Posterior cingulate gyrus (tissue), 11 donors: ENCODE measurements at places on chromosomes 1 and 21.

DNA sequence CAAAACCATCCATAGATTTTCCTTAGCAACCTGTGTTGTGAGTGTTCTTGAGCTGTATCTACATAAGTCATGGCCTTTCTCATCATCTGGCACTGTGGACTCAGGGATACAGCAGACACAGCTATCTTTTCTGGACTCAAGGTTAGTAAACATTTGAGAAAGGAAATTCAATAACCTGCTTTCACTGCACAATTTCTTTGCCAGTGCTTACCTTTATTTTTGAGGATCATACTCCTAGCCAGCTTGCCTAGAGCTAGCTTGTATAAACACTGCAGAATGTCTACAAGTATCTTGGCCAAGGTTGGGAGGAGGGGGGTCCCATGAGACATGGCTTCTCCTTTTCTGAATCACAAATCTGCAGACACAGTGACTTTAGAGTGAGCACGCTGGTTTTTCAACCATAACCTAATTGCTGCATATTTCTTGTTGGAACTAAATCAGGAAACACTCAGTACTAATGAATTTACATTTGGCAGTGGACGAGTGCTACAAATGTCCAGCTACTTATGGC lies 27.2 kb downstream of the ADAMTS5 start:
- DNase-seq, result no peak

GRCh38 chr1:170669107-170669445 lies 5.1 kb downstream of the PRRX1 start:
- no peak for DNase-seq

- no peak for DNase-seq
These were observed 1.2 kb upstream of the DENND1B start for GRCh38 chr1:197776351-197777105.

GRCh38 chr1:15233689-15234088 lies 13.3 kb upstream of the FHAD1 start:
- no peak for DNase-seq

GRCh38 chr1:83017276-83017675 lies 981.7 kb downstream of the TTLL7 start:
- no peak for DNase-seq

GRCh38 chr1:18561967-18562366 lies 68.7 kb upstream of the PAX7 start:
- no peak for DNase-seq

- DNase-seq, result no peak
These were observed 1.8 kb upstream of the PRXL2B start for GRCh38 chr1:2584686-2585317.

GRCh38 chr1:55286856-55287602 lies 71.9 kb upstream of the USP24 start:
- DNase-seq, result no peak

- no peak for DNase-seq
These were observed 43.1 kb upstream of the CCSAP start for GRCh38 chr1:229385853-229386456.

DNA sequence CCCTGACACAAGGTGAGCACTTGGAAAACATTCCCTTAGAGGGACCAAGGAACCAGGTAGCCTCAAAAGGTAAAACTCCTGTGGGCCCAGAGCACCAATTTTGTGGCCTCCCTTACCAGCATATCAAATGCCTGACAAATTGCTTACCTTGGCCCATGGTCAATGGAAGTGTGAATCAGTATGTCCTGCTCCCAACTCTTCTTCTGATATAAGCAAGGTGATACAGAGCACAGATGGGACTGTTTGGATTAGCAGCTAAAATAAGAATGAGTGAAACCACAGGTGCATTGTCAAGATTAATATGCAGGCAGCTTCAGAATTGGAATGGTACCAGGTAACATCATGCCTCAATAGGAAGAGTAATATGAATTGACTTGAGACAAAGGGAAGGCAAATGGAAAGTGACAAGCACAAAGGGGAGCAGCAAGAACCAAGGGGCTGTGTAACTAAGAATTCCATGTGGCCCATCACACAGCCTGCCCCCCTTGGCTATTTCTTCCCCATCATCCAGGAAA lies 156.8 kb upstream of the KCND3 start:
- DNase-seq, result no peak

GRCh38 chr1:230392536-230392909 lies 33.6 kb downstream of the PGBD5 start:
- no peak for DNase-seq

- no peak for DNase-seq
These were observed 84.5 kb upstream of the ADGRL4 start for GRCh38 chr1:79090985-79091384.

GRCh38 chr1:104190821-104191220 lies 441.1 kb downstream of the AMY1C start:
- DNase-seq, result no peak

DNA sequence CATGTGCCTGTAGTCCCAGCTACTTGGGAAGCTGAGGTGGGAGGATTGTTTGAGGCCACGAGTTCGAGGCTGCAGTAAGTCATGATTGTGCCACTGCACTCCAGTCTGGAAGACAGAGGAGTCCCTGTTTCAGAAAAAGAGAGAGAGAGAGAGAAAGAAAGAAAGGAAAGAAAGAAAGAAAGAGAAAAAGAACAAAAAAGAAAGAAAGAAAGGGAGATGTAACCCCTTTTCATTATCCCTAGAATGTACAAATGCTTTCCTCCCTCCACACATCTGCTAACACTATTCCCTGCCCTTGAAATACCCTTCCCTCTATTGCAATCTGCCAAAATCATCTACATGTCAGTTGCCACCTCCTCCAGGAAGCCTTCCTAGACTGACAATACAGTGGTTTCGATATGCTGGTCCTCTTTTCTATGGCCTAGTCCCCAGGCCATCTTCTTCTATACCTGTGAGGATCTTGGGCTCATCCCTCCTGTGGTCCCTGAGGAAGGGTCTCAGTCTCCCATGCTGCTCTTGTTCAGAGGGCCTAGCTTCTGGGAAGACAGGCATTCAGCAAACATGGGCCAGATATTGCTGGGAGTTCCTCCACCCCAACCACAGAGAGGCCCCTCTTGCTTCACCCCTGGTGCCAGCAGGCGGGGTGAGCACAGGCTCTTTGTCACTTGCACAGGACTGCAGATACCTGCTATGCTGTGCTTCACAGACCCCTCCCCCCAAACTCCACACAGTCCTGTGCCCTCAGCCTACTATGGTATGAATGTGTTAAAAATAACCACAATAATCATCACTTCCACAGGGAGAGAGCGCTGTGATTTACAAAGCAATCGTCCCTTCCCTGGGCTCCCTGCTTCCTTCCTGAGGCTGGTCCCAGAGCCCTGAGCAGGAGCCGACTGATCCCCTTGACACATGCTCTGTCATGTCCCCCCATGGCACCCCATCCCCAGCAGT lies 14.1 kb downstream of the ADGRB2 start:
- DNase-seq, result no peak

- DNase-seq, result no peak
These were observed 6.6 kb downstream of the CMPK1 start for GRCh38 chr1:47340227-47340626.

GRCh38 chr1:245416781-245417180 lies 262.0 kb downstream of the KIF26B start:
- DNase-seq, result no peak

DNA sequence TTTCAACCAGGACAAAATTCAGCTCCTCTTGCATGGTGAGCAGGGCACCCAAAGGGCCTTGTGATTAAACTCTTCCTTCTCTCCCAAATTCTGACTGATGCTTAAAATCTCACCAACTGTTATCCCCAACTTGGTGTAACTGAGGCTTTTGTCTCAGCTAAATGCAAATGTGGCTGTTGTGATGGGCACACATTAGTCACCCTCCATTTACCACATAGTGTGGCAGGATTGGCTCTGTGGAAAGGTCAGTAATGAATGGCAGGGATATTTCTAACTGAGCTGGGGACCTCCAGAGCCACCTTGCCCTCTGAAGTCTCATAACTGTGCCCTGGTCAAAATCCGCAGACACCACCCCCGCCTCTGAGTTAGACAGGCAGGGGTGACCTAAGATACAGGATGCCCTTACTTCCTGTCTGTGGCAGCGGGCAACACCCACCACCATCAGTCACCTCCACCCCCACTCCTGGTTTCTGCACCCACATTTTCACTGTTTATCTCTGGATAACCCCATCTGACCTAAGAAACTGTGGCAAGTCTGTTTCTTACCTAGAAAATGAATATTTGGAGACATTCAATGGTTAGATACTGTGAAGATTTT lies 25.4 kb upstream of the RGS16 start:
- DNase-seq, result no peak

DNA sequence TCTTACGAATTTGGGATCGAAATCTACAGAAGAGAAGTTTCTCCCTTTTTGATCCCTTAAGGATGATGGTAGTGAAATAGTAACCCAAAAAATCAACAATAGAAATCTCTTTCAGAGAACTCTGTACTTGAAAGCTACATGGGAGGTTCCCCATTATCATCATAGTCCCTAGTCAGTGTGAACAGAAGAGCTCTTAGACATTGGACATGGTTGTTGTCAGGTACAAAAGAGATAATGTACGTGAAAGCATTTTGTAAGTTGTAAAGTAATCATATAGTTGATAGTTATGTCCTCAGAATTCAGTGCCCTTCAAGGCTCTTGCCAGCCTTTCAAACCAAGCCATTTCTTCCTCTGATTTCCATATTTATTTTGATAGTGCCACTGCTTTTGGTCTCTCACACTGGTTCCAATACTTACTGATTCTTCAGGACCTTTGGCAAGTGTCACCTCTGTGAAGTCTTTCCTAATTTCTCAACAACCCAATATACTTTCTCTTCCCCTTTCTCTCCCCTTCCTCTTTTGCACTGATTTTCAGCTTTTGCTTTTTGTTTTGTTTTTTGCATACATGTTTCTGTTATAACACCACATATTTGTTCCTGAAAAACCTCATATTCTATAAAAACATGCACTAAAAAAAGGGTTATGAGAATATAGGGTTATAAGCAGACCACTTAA lies 22.4 kb downstream of the VPS45 start:
- DNase-seq, result no peak

DNA sequence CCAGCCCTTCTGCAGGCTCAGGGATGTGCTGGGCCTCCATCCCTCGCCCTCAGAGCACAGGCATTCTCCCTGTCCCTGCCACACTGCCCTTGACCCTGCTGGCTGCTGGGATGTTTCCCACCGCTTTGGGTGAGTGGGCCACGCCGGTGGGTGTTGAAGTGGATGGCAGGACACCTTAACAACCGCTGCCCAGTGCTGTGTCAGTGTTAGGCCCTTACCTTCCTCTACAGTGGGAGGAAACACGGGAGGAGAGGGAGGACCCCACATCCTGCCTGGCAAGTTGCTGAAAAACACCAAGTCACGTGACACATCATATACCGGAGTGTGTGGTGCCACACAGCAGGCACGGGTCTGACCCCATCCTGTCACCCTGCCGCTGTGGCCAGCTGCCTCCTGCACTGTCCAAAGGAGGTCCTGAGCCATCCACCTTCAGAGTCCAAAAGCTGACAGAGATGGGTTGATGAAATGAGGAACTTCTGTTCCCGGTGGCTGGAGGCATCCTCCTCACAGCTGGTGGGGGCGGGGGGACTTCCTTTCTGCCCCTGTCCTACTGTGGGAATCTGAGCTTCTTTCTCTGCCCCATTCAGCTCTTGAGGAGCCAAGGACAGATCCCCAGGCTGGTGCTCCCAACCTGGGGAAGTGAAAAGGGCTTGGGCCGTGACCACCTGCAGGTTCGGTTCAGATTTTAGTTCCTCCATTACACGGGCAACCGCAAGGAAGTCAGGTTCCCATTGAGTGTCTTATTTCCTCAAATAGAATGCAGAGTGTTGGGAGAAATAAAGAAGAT lies 3.2 kb upstream of the THEMIS2 start:
- no peak for DNase-seq

DNA sequence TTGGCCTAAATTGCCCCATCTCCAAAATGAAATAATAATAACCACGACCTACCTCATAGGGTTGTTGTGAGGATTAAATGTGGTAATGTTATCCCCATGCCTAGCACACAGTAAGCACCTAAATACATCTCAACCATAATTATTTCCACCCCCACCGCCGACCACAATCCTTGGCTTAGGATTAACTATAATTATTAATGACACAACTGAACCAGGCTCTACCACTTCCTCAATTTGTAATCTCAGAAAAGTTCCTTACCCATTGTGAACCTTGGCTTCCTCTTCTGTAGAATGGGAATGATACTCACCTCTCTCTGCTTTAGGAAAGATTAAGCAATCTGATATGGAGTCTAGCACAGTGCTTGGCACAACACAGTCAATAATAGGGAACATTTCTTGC lies 44.3 kb upstream of the TACSTD2 start:
- no peak for DNase-seq

DNA sequence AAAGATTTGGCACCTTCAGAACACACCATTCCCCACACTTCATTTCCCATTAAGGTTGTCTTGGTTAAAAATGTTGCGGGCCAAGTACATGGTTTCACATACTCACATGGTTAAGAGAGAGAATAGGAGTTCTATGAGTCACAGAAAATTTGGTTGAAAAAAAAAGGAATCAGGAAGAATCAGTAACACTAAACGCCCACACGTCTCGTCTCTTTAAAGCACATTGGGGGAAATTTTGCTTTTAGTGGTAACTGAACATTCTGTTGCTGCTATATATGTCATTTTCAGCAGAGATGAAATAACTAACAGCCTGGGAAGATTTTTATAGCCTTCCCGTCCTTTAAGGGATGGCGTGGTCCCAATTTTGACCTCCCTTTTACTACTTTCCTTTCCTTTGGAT lies 132.9 kb upstream of the ERG start:
- DNase-seq, result no peak

GRCh38 chr1:40599926-40600325 lies 65.6 kb downstream of the RIMS3 start:
- no peak for DNase-seq

- no peak for DNase-seq
These were observed 90.7 kb downstream of the MAB21L3 start for GRCh38 chr1:116201911-116202310.
